DND-41 (cell line): ENCODE measurements at places on chromosomes 16 and 17.

GRCh38 chr16:68564382-68564985 is 25.4 kb downstream of the ZFP90 start:
- DNase-seq: no peak

- DNase-seq: no peak
Measured at GRCh38 chr17:17041018-17041521, 1.2 kb upstream of the MPRIP start.

DNA sequence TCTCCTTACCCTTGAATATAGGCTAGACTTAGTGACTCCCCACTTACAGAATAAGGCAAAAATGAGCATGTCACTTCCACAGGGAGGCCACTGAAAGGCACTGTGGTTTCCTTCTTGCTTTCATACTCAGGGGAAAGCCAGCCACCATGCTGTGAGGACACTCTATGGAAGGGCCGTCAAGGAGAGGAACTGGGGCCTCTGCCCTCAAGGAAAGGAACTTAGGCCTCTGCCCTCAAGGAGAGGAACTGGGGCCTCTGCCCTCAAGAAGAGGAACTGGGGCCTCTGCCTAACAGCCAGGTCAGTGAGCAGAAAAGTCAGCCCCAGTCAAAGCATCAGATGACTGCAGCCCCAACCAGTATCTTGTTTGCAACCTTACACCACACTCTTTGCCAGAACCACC is 30.1 kb downstream of the VPS35 start:
- no peak for DNase-seq

DNA sequence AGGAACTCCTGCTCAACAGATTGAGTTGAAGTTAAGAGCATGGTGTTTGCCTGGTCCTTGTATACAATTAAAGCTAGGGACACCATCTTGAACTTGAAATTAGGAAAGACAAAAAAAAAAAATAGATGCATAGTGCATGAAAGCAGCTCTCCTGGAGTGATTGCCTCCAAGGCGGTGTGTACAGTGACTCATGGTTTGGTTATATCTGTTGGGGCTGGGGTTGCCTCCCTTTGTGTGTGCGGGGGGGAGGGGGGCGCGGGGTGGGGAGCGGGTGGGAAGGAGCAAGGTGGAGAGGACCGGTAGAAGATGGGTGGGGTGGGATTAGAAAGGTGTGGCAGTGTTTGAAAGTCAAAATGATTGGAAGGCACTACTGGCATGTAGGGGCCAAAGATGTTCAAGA is 3.4 kb downstream of the TMED6 start:
- DNase-seq: no peak

DNA sequence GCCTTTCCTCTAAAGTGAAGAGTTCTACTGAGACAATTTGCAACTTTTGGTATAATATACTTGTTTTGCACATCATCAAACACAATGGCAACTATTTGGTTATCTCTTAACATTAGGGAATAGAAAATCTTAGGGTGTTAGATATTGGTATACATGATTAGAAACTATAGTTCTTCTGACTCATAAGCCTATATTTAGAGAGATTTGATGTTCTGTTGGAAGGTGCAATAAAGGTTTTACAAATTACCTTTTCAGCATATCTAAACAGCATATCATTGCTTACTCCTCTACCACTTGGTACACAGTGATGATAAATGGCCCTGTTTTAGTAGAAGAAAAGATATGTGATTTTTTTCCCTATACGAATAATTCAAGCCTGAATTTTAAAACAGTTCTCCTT is 6.2 kb downstream of the EVI2B start:
- no peak for DNase-seq

- no peak for DNase-seq
Measured at GRCh38 chr17:4116516-4116915, 26.3 kb downstream of the ZZEF1 start.

- no peak for DNase-seq
Measured at GRCh38 chr17:45371414-45372324, 54.8 kb upstream of the MAP3K14 start.

DNA sequence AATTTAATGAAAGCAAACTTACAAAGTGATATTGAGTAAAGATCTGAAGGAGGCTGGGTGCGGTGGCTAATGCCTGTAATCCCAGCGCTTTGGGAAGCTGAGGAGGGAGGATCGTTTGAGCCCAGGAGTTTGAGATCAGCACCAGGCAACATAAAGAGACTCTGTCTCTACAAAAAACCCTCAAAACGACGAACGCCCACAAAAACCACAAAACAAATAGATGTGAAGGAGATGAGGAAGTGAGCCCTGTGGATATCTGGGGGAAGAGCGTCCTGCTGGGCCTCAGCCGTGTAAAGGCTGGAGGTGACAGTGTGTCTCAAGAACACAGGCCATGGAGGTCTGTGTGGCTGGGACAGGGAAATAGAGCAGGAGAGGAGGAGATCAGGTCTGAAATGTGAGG is 68.8 kb downstream of the ITFG1 start:
- DNase-seq: peak; percentile 56

GRCh38 chr17:66682283-66682682 is 152.6 kb upstream of the CACNG5 start:
- DNase-seq: no peak

GRCh38 chr17:29094101-29094708 is 51.3 kb downstream of the PIPOX start:
- DNase-seq: no peak

DNA sequence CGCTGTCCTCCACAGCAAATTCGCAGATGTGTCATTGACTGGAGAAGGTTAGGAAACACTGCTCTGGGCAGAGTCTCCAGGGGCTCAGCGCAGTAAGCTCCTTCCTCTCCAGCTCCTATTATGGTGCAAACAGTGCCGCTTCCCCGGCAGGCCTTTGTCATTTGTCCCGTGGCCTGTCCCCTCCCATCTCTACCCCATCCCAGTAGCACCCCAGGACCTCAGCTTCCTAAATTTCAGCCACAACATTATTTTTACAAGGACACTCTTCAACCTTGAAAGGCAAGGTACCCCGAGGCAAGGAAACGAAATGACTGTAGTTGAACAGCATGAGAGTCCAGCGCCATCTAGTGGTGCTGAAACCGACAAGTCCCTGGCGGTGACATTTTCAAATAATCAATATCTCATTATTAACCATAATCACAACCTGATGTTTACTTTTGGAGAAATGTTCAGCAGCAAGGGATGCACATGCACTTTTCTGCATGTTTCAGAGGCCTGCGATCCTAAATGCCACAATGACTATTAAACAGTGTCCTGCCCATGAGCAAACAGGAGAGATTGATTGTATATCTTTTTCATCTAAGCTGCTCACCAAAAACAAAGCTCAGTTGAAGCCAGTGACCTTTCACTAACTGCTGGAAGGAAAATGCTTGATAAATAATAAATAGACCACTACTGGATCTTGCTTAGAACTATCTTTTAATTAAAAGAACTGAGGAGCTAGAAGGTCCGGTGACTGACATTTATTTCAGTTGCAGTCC is 16.5 kb downstream of the MRPS23 start:
- peak; percentile 68 for DNase-seq

DNA sequence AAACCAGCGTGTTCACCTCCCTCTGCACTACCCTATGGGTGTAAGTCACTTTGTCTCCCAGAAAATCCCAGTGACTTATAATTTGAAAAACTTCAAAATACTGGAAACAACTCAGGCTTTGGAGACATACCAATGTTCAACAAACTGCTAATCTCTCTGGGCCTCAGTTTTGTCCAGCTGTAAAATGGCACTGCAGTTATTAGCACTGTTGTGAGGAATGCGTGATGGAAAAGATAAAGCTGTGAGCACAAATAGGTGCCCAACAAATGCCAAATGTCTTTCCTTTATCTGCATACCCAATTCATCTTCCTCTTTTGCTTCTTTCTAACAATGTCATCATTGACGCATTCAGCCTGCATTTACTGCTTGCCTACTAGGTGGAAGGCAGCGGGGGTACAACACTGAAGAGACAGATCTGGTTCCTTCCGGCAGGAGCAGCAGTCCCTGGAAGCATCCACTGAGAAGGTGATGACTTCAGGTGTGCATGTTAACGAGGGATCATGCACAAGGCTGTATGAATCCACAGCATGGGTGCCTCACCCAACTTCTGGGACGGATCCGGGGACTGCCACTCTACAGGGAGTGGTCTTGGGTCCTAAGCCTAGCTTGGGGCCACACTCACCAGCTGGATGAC is 63.4 kb downstream of the CYTH1 start:
- no peak for DNase-seq

- DNase-seq: no peak
Measured at GRCh38 chr17:79123988-79124387, 49.4 kb downstream of the ENGASE start.

DNA sequence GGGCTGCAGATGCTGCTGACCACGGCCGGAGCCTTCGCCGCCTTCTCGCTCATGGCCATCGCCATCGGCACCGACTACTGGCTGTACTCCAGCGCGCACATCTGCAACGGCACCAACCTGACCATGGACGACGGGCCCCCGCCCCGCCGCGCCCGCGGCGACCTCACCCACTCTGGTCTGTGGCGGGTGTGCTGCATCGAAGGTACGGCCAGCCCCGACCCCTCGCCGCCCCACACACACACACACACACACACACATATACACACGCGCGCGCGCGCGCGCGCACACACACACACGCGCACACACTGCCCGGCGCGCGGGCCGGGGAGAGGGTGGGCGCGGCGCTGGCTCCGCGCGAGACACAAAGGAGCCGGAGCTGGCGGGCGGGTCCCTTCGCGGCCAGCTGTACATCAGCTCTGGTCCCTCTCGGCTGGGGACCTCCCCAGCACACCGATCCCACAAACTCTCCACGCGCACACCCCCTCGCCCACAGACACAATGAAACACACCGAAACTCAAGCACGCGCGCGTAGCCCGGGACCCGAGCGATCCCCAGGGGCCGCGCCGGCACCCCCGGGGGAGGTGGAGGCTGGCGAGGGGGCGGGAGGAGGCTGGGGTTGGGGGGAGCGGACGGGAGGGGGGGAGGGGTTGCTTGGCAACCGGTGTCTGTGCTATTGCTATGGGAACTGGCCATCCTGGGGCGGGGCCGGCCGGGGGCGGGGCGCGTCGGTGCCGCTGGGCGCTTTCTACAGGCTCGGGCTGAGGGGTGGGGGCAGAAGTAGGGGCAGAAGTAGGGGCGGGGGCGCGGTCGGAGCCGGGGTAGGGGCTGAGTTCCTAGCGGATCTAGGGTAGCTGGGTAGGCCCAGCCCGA is 658 bp downstream of the CACNG4 start:
- no peak for DNase-seq

DNA sequence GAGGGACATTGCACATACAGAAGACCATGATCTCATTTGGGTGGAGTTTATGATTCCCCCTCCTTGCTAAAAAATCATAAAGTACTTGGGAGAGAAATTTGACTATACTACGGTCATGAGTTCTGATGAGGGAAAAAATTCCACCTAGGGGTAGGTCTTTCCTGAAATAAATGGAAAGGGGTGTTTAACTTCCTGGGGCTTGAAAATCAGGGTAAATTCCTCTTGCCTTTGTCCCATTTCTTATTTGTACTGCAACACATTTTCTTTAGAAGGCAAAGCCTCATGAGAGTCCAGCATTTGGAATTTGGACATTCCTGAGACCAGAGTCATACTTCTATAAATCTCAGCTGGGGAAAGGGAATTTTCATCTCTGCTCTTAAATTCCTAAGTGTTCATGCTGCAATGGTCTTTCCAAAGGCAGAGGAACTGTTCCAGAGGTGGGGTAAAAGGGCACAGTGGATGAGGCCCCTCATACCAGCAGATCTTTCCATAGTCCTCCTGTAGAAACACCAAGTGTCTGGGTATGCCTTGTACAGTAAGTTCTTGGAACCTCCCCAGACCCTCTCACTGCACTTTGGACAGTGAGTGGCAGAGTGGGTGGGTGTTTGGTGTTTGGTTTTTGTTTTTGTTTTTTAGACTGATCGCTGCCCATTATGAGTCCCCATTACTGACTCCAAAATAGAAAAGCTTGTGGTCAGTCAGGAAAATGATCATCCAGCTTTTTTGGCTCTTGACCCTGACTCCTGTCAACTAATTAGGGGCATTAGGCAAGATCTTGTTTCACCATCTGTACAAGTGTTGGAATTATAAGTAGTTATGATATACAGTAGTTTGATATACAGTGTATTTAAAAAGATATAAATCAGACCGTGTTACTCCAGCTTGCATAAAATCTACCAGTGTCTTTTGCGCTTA is 6.0 kb downstream of the LYRM1 start:
- no peak for DNase-seq

GRCh38 chr17:47099451-47099986 is 89.6 kb downstream of the CDC27 start:
- no peak for DNase-seq

- DNase-seq: no peak
Measured at GRCh38 chr17:83064021-83064731, 15.2 kb upstream of the METRNL start.

GRCh38 chr17:30229012-30229411 is 6.5 kb downstream of the SLC6A4 start:
- DNase-seq: no peak

- no peak for DNase-seq
Measured at GRCh38 chr16:63530208-63530607, 1494.0 kb upstream of the CDH8 start.

- no peak for DNase-seq
Measured at GRCh38 chr16:57735755-57736418, at the start of gene KATNB1. TSS of gene KATNB1 (plus strand) at chr16:57735770. CDS start at chr16:57737244, 1,474 bp downstream.

- DNase-seq: no peak
Measured at GRCh38 chr16:12588510-12588909, 215.2 kb downstream of the CPPED1 start.

- DNase-seq: peak; percentile 8
Measured at GRCh38 chr16:78437352-78437968, 338.0 kb downstream of the WWOX start.

GRCh38 chr17:43219001-43219400 is 7.3 kb downstream of the TMEM106A start:
- no peak for DNase-seq

- peak; percentile 67 for DNase-seq
Measured at GRCh38 chr16:30054959-30055553, 10.5 kb upstream of the ALDOA start.

DNA sequence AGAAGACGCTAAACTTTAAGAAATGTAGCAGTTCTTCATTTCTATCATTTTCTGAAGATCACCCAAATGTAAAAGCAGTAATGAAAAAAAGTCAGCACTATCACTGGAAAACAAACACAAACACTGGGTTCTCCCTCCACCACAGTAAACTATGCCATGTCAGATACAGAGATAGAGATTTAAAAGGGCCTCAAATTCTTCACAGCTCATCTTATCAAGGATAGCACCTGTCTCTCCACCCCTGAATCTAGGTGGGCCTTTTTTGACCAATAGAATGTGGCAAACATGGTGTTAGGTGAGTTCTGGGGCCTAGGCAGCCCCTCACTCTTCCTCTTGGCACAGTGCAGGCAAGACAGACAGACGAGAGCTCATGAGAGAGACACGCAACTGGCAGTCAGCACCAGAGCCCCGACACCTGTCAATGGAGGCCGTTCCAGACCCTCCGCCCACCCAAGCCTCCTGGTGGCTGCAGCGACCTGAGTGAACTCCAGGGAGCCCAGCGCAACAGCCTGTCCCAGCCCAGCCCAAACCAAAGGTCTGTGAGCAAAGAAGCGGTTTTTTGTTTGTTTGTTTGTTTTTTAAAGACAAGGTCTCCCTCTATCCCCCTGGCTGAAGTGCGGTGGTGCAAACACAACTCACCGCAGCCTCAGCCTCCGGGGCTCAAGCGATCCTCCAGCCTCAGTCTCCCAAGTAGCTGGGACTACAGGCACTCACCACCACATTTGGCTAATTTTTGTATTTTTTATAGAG is 79.8 kb downstream of the TBC1D16 start:
- DNase-seq: no peak

- DNase-seq: peak; percentile 87
Measured at GRCh38 chr17:45147581-45148182, 593 bp upstream of the HEXIM1 start.

GRCh38 chr16:73046849-73047214 is 1.1 kb downstream of the ZFHX3 start:
- DNase-seq: no peak

GRCh38 chr17:63436523-63437110 is 9.5 kb downstream of the CYB561 start:
- no peak for DNase-seq

- no peak for DNase-seq
Measured at GRCh38 chr16:68776821-68777485, 39.9 kb downstream of the CDH1 start.
